ENCODE measurements at places on chromosomes 1 and 21. TPM values are rescaled to one million over a fixed set of nuclear protein-coding genes. Genes with fewer than 3 reads are reported as not detected.

TNFRSF8 gene
- total RNA-seq, result 0.13 TPM

FALEC gene
- total RNA-seq, result 1.0 TPM

PDE9A gene
- total RNA-seq, result 0.72 TPM

MPZ gene
- total RNA-seq, result not detected

ACTA1 gene
- total RNA-seq, result not detected

CFHR3 gene
- total RNA-seq, result not detected

ACTL8 gene
- not detected for total RNA-seq

GJA5 gene
- not detected for total RNA-seq

SPATA17 gene
- 0.51 TPM for total RNA-seq

OR2T2 gene
- not detected for total RNA-seq

GNG4 gene
- total RNA-seq, result 1.1 TPM

SMIM1 gene
- 35.5 TPM for total RNA-seq

All from Panc1 (cell line).